B cell (primary cell): ENCODE measurements at places on chromosomes 7 and 10. TPM values are rescaled to one million over a fixed set of nuclear protein-coding genes. Genes with fewer than 3 reads are reported as not detected.

DNA sequence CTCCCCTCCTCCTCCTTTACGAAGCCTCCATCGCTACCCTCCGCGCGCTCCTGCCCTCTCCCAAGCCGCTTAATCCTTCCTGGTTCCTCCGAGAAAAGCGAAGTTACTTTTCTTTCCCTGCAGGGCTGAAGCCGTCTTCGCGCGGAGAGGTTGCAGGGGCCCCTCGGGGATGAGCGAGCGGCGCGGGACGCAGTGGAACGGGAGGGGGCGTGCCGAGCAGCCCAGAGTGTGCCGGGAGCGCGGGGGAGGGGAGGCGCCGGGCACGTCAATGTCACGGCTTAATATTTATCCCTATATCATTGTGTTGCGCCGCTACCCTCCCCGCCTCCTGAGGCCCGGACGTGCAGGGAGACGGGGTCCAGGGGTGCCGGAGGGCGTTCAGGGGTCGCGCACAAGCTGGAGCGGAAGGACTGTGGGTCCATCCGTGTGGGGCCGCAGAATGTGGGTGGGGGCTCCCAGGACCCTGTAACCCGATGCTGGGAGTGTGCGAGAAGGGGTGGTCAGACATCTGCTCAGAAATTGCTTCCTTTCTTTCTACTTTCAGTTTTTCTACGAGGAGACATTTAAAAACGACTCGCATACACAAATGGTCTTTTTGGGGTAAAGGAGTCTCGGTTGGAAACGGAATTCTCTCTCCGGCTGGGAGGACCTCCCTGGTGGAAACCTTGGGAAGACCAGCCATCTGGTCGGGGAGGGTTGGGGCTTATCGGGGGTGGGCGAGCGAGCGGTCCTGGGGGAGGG, 2.4 kb downstream of the CDK6 start:
- DNase-seq: peak; percentile 82

DNA sequence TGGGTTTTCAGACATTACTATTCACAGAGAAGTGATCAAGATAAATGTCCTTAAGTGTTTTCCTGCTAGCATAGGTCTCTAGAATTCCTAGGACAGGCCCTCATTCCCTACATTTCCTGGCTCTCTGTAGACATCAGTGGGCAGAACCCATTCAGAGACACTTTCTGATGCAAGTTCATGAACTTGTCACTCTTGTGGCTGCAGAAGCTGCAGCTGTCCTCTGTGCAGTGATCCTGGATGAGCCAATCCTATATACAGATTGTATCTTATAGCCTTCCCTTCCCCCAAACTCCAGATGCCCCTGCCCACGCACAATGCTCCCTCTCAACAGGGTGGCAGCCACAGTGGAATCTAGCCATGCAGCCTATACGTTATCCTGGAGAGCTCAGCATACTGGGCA, 12.6 kb upstream of the GRB10 start:
- no peak for DNase-seq

DNA sequence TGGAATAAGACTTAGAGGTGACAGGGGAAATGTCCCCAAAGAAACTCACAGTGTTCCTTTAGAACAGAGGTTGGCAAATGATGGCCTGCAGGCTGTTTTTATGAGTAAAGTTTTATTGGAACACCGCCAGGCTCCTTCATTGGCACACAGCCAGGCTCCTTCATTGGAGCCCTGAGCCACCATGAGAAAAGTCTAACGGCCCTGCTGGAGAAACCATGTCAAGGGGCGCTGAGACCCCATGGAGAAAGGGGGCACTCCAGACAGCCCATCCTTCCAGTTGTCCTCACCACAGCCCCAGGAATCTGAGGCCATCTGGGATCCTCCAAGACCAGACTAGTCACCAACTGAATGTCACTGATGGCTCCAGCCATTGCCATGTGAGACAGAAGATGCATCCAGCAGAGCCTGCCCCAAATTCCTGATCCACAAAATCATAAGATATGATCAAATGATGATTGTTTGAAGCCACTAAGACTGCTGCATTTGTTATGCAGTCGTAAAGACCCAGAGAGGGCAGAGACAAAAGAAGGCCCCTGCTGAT, 88.2 kb upstream of the GPR26 start:
- DNase-seq: no peak

- no peak for DNase-seq
Measured at GRCh38 chr10:9814285-9814864, 1203.3 kb upstream of the CELF2 start.

DNA sequence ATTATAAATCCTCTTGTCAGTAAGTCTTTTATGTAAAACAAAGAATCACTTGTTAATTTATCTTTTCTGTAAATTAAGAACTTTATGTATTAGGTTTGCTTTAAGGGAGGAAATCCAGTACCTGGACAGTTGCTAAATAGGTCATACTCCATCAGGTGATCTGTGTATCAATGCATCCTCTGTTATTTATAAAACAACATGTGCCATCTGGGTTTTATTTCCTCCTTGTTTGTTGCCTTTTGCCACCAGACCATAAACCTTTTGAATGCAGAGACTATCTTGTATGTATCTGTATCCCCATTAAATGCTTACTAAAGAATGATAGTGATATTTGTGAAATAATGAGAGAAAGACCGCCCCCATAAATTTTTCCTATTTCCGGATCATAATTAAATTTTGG, 70.0 kb downstream of the SLC35B4 start:
- DNase-seq: no peak

DNA sequence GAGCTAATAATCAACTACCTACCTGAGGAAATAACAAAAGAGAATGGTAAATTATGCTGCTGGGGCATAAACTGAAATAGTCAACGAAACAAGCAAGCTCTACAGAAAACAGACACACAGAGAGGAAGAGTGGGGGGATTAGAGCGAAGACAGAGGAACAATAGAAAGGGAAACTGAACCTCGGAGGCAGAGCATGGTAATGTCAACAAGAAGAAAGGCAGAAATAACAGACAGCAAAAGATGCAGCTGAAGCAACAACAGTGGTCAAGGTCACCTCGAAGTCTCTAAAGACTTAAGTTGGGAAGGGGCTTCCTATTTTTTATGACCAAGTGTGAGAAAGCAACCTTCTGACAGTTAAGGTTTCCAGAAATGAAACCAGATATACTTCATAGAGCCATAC, 177.0 kb downstream of the ZNF438 start:
- DNase-seq: no peak

Gene CDHR3
- polyA plus RNA-seq: 1.8 and 2.6 TPM in 2 replicates

Gene PLXNA4
- 0.03 TPM in 1 of 2 replicates, not detected in the other for polyA plus RNA-seq
